ENCODE measurements at places on chromosomes 7 and 10.

DNA sequence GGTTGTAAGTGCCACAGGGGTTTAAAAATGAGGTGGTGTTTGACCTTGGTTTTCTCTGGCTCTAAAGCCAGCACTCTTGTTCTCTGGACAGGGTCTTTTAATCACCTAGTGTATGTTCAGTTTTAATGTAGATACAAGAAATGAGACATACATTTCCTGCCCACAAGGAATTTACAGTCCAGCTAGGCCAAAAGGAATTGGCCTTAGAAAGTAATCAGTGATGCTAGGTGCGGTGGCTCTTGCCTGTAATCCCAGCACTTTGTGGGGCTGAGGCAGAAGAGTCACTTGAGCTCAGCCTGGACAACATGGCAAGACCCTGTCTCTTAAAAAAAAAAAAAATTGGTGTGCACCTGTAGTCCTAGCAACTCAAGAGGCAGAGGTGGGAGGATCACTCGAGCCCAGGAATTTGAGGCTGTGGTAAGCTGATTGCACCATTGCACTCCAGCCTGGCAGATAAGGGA lies 100.2 kb downstream of the LRMDA start:
- DNase-seq: no peak

GRCh38 chr10:44619975-44620374 lies 235.1 kb upstream of the CXCL12 start:
- no peak for DNase-seq

DNA sequence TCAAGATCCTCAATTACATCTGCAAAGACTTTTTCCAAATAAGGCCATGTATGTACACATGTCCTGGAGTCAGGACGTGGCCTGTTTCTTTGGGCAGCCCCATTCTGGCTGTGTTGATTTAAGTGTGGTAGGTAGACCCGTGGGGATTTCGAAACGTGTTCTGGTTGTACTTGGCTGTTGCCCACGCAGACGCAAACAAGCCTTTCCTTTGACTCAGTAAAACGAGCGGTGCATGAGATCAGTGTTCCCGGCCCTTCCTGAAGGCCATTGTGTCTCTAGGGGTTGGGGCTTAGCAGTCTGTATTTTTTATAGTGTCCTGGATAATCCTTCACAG lies 64.8 kb upstream of the DNAJB6 start:
- DNase-seq: no peak

- no peak for DNase-seq
These were observed 208.6 kb upstream of the YAE1 start for GRCh38 chr7:39357648-39358047.

DNA sequence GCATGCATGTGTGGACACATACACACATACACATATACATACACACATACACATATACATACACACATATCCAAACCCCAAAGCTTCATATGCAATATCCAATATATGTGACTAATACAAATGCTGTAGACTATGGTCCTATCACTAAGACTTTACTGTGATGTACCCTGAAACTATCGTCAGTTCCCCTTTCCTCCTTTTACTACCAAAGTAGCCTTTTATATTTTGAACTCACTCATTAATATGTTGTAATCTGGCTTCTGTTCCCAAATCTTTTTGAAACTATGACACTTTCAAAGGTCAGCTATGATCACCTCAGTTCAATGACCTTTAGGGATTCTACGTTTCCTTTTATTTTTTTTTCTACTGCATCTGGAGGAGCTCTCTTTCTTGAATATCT lies 64.8 kb upstream of the TFEC start:
- DNase-seq: no peak

- no peak for DNase-seq
These were observed 209.6 kb downstream of the DKK1 start for GRCh38 chr10:52523696-52524095.

- DNase-seq: no peak
These were observed 130.0 kb upstream of the LRRTM3 start for GRCh38 chr10:66795866-66796265.

GRCh38 chr7:137006293-137006692 lies 137.8 kb downstream of the CHRM2 start:
- DNase-seq: no peak

GRCh38 chr7:36045326-36045725 lies 107.7 kb upstream of the EEPD1 start:
- no peak for DNase-seq

GRCh38 chr7:1963575-1963974 lies 269.2 kb downstream of the MAD1L1 start:
- no peak for DNase-seq

DNA sequence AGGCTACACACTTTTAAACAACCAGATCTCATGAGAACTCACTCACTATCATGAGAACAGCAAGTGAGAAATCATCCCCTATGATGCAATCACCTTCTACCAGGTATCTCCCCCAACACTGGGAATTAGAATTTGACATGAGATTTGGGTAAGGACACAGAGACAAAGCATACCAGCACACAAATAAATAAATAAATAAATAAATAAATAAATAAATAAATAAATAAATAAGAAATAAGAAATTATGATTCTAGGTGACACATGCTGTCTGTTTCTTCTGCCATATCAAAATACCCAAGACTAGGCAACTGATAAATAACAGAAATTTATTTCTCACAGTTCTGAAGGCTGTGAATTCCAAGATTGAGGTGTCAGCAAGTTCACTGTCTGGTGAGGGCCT lies 87.2 kb upstream of the CYP2C9 start:
- DNase-seq: no peak

DNA sequence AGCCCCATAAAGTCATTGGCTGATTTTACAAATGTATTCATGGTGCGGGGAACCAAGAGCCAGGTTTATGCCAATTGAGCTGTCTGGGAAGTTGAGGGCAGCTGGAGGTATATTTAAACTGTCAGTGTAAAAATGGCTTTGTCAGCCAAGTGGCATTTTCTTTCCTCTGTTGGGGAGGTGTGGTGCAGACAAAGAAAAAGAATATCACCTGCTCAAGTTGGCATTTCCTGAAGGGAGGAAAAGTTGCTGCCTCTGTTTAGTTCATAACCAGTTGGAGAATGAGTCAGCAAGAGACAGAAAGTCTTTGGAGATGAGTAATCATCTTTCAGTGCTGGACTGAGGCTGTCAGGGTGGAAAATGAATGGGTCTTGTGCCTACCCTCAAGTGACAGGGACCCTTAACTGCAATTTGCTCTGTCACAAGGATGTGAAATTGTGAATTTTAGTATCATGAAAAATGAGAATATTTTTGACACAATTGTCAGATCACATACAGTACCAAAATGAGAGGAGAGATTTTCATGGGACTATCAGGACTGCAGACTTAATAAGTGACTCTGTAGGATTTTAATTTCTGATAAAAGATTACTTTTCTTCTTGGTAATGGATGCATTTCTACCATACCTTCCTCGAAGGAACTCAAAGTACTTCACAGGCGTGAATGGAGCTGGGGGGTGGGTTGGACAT lies 137.3 kb downstream of the ANLN start:
- no peak for DNase-seq

GRCh38 chr10:59976909-59977308 lies 70.6 kb upstream of the CCDC6 start:
- DNase-seq: no peak

DNA sequence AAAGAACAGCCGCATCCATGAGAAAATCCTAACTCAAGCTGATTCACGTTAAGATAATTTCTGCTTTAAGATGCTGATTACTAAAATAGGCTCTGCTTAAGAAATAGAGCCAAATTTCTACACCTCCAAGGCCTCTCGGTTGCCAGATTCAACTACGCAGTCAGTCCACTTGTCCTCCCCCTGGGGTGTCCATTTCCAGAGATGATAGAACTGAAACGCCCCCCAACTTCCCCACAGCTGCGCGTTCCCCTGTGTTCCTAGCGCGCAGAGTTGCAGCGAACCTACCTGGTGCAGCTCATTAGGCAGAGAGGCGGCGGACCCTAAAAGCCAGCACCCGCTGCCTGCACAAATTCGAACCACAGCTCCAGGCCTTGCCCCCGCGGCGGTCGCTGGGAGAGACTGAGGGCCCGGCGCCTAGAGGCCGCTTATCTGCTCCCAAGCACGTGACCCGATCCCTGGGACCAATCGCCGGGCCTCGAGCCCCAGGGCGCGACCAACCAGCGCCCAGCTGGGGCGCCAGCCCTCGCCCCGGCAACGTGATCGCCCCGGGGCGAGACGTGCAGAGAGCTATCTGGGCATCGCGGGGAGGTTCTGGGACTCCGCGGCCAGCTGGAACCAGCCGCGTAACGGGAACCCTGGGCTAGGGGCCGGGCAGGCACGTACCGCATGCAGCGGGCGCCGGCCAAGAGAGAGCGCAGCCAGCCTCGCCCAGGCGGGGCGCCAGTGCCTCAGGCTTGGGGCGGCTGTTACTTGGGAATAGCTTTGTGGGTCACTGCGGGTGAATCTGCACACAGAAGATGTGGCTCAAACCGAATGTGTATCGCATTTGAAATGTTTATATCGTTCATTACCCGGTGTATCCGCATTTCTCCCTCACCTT lies at the start of gene PPP1R3C:
Gene PPP1R3C, minus strand, starts transcription at position 401 of the 880 bp plus-strand sequence. Its CDS starts 102 bp downstream, at position 299.
- peak; percentile 4 for DNase-seq

DNA sequence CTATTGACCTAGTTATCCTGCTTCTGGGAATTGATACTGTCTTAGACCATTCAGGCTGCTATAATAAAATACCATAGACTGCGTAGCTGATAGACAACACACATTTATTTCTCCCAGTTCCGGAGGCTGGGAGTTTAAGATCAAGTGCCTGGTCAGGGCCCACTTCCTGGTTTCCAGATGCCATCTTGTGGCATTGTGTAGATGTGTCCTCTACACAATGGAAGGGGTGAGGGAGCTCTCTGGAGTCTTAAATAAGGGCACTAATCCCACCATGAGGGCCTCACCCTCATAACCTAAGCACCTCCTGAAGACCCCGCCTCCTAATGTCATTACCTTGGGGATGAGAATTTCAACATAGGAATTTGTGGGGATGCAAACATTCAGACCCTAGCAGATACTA lies 62.4 kb downstream of the SLC35B4 start:
- no peak for DNase-seq

GRCh38 chr7:37538945-37539344 lies 90.3 kb upstream of the ELMO1 start:
- no peak for DNase-seq

DNA sequence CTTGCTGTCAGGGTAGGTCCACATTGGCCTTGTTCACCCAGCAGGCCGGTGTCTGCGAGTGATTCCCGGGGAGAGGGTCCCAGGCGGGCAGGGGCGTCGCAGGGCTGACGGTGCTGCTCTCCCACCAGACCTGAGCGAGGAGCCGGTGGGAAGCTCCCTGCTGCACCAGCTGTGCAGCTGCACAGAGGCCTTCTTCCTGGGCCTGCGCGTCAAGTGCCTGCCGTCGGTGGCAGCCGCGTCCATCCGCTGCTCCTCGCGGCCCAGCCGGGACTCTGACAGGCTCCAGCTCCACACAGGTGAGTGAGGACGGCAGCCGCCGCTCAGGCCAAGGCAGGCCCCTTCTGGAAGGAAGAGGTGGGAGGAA lies 14.6 kb downstream of the AMZ1 start:
- no peak for DNase-seq

- DNase-seq: no peak
These were observed 192.1 kb downstream of the LRMDA start for GRCh38 chr10:75623310-75624093.

DNA sequence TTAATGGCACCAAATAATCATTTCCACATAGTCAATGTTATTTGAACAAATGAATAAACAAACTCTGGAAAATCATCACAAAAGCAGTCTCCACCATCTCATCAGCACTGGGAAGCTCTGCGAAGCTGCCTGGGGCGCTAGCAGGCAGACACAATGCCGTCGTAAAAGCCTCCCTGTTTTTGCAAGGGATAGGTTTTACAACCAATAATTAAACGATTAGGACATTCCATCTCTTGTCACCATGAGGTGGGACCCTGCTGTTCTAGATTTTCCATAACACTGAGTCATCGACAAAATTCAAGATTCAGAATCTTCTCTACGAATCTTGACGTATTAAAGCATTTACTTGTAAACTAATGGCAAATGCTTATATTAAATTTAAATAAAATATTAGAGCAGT lies 172.8 kb upstream of the AKR1E2 start:
- no peak for DNase-seq

GRCh38 chr10:28594406-28594805 lies 61.5 kb downstream of the WAC start:
- DNase-seq: no peak

GRCh38 chr7:36441344-36442022 lies 51.8 kb downstream of the ANLN start:
- DNase-seq: no peak

DNA sequence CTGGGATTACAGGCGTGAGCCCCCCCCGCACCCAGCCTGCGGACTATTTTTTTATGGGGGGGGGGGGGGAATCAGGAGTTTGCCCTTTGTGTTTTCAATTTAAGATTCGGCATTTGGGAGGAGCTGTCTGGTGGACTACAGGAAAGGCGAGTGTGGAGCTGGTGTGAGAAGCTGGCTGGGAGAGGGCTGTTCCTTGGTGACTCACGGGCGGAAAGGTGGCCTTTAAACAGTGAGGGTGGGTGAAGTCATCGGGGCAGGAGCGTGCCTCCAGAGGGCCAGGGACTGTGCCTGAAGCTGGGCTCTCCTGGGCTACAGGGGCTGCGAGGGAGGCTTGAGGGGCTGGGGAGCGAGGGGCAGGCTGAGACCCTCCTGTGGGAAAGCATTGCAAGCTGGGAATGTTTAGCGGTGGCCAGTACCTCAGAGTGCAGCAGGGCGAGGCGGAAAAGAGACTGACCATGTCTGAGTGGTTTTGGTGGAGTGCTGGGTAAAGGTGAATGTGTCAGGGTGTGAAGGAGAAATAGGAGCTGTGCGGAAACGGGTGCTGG lies 39.7 kb upstream of the ZNF32 start:
- DNase-seq: no peak

- no peak for DNase-seq
These were observed 11.7 kb downstream of the ADIRF start for GRCh38 chr10:86979977-86980448.

GRCh38 chr7:142797391-142798377 lies 26.9 kb downstream of the PRSS2 start:
- no peak for DNase-seq

- no peak for DNase-seq
These were observed 346.6 kb upstream of the BMPER start for GRCh38 chr7:33558549-33559323.

DNA sequence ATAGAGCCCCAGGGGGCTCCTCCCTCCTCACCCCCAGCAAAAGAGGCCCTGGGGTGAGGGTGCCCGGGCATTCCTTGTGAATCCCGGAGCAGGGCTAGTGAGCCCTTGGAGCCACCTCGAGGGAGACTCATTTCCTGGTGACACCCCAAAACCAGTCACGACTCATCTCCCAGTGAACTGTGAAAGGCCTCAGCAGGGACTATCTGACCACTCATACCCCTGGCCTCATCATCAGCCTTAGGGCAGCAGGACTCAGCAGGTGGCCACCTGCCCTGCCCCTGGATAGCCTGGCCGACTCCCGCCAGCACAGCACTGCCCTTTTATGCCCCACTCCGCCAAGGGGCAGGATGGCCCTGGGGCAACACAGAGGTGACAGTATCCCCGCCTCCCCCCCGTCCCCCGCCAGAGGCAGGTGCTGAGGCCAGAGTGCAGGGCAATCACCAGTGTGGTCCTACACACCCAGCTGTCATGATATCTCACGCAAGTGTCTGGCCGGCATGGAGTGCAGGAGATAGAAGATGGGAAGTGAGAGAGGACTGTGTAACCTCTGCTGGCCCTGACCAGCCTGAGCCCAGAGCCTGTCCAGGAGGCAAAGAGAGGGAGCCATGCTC lies 3.2 kb downstream of the SNCG start:
- no peak for DNase-seq

All from stimulated activated CD8-positive, alpha-beta memory T cell treated with anti-CD3 and anti-CD28 coated beads, Interleukin-7, amount 100 ng/mL, for 24 hours (primary cell).